ENCODE measurements at places on chromosomes 12 and 14.

DNA sequence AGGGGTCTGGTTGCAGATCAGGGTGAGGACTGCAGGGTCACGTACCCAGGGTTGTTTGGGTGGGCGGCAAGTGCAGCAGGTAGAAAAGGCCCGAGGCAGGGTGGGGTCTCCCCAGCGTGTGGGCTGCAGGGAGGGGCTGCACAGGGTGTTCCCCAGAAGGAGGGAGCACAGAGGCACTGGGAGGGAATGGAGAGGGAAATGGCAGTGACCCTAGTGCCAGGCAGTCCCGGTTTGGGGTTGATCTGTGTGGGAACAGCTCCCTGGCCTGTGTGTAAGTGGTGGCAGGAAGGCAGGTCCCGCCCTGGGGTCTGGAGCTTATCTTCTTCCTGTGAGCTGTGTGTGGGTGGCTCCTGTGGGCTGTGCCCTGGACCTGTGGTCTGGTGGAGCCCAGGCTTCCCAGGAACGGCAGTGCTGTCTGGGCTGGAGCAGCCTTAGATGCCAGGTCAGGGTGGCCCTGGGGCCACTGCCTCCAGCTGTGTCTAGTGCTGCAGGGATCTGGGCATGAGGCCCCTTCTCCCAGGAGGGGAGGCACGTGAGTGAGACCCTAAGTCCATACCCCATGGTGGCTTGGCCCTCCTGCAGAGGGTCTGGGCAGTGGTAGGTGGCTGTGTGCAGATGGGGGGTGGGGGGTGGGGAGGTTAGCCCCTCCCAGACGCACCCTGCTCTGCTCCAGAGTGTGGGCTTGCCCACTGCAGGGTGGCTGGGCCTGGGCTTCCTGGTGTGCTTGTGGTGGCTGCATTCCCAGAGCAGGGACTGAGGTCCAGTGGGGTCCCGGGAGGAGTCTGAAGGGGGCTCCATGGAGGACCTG lies 363.5 kb downstream of the TMEM121 start:
- H3K36me3 ChIP-seq, result no peaks in the 10 kb centered on the region
- no peaks in the 10 kb centered on the region for H3K4me1 ChIP-seq
- H3K27ac ChIP-seq, result no peak overlapping the region
- no peak for DNase-seq
- H3K4me3 ChIP-seq, result no peak overlapping the region
- peaks cover 35% of the 10 kb centered on the region for H3K27me3 ChIP-seq

DNA sequence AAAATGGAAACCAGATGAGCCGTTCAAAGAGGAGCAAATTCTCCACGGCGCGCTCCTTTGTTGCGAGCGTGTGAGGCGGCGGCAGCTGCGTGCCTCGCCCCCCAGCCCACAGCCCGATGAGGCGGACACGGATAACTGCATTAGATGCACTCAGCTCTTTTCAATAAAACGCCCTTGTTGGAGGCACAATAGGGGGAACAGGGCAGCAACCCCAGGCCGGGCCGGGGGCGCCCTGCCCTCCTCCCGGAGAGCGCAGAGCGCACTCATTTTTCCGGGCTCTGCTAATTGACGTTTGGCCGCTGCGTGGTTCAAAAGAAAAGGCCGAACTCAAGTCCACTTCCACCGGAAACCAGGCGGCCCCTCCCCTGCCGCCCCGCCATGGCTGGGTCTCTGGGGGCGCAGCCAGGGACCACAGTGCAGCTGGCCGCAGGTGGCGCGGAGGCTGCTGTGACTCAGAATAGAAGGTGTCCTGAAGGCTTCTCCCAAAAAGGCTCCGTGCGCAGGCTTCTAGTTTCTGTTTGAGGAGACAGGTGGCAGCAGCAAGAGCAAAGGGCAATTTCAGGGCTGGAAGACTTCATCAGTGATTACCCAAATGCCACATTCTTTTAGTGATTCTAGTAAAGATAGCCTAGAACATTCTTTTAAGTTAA lies 29.0 kb upstream of the SMOC1 start:
- DNase-seq, result no peak
- H3K36me3 ChIP-seq, result no peaks in the 10 kb centered on the region
- no peak overlapping the region for H3K4me3 ChIP-seq
- no peaks in the 10 kb centered on the region for H3K4me1 ChIP-seq

GRCh38 chr12:42284876-42285275 lies 41.0 kb downstream of the ZCRB1 start:
- H3K27me3 ChIP-seq, result peaks cover 30% of the 10 kb centered on the region
- H3K4me1 ChIP-seq, result no peaks in the 10 kb centered on the region
- H3K36me3 ChIP-seq, result no peaks in the 10 kb centered on the region
- no peak overlapping the region for H3K27ac ChIP-seq
- no peak overlapping the region for H3K4me3 ChIP-seq
- no peak for DNase-seq

- H3K36me3 ChIP-seq, result no peaks in the 10 kb centered on the region
- H3K4me3 ChIP-seq, result no peak overlapping the region
- DNase-seq, result no peak
- no peaks in the 10 kb centered on the region for H3K27me3 ChIP-seq
- H3K4me1 ChIP-seq, result no peaks in the 10 kb centered on the region
These were observed 123.7 kb downstream of the DAD1 start for GRCh38 chr14:22465201-22465840.

DNA sequence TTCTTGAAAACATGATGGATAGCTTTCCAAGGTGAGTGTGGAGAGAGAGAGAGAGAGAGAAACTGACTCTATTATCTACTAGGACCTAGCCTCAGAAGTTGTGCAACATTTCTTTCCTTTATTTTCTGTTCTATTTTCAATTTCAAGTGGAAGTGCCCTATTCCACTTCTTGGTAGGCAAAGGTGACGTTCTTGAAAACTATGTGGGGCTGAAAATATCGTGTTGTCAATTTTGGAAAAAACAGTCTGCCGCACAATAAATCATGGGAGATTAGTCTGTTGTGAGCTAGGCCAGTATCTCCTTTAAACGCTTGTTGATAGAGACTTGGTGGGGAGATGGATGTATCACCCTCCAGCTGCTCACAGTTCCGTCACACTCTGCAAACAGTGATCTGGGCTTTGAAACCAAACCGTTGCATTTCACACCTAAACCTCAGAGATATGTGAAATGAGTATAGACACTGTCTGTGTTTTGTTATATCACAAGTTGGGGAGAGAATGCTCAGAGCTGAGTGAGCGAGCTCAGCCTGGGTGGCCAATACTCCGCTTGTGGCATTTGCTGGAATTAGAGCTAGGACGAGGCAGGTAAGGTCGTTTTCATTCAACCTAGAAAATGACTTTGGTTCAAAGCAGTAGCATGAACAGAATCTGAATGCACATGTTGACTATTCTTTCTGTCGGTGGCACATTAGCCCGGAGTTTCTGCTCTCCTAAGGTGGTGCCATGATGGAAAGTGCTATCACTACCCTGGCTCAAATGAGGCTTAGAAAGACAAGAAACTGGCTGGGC lies 75.1 kb upstream of the ST8SIA1 start:
- peak overlapping the region; percentile 97 for H3K4me3 ChIP-seq
- H3K27ac ChIP-seq, result peak overlapping the region; percentile 99
- no peaks in the 10 kb centered on the region for H3K27me3 ChIP-seq

GRCh38 chr14:92039063-92039718 lies 668 bp downstream of the TRIP11 start:
- peak overlapping the region; percentile 97 for H3K27ac ChIP-seq
- H3K36me3 ChIP-seq, result peaks cover 15% of the 10 kb centered on the region
- DNase-seq, result peak; percentile 9
- no peaks in the 10 kb centered on the region for H3K27me3 ChIP-seq

GRCh38 chr14:34436118-34436905 lies 25.7 kb downstream of the SPTSSA start:
- peaks cover 4% of the 10 kb centered on the region for H3K36me3 ChIP-seq
- no peak overlapping the region for H3K4me3 ChIP-seq
- H3K27me3 ChIP-seq, result no peaks in the 10 kb centered on the region
- no peak for DNase-seq
- H3K27ac ChIP-seq, result no peak overlapping the region

DNA sequence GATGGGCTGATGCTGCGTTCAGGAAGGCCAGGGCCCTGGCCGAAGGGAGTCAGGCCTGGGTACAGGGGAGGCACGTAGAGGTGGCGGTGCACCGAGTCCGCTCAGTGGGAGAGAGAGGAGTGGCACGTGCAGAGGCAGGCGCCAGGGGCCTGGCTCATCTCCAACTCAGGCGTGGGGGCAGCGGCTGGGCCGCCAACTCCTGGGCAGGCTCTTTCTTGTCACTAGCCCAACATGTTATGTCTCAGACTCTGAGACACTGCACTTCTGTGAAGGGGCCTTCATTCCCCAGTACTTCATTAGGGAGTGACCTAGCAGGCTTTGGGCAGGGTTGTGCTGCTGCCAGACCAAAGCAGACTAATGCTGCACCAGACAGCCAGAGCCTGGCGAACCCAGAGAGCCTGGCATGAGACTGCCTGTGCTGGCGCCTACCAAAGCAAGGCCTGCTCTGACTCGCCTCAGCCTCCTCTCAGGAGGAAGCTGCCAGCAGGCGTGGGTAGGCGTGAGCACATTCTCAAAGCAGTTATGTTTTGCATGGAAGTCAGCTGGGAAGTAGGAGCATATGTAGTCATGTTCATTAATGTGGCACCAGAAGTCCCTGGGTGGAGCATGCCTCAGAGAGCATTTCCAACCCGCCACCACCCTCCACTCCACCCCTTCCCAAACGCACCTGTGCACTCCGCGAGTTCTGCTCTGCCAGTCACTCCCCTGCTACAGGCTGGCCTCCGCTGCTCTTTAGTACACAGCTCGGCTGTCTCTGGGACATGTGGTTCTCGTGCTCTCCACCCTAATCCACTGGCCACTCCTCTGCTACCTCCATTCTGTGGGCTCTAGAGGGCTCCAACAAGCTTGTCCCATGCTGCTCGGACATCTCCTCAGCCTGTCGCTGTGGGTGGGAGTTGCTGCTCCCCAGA lies 9.7 kb downstream of the CKB start:
- no peak for DNase-seq
- H3K36me3 ChIP-seq, result peaks cover 17% of the 10 kb centered on the region
- peaks cover 4% of the 10 kb centered on the region for H3K4me1 ChIP-seq
- no peak overlapping the region for H3K4me3 ChIP-seq

- H3K4me3 ChIP-seq, result no peak overlapping the region
- peaks cover 29% of the 10 kb centered on the region for H3K27me3 ChIP-seq
- H3K4me1 ChIP-seq, result no peaks in the 10 kb centered on the region
- no peaks in the 10 kb centered on the region for H3K36me3 ChIP-seq
- H3K27ac ChIP-seq, result no peak overlapping the region
These were observed 57.0 kb downstream of the BBS10 start for GRCh38 chr12:76290963-76291859.

GRCh38 chr14:104927901-104928300 lies 3.2 kb downstream of the PLD4 start:
- no peak for DNase-seq
- no peaks in the 10 kb centered on the region for H3K4me1 ChIP-seq
- no peaks in the 10 kb centered on the region for H3K36me3 ChIP-seq
- no peak overlapping the region for H3K4me3 ChIP-seq
- peaks cover 36% of the 10 kb centered on the region for H3K27me3 ChIP-seq
- H3K27ac ChIP-seq, result no peak overlapping the region

GRCh38 chr14:92693998-92694795 lies 54.2 kb downstream of the LGMN start:
- no peak for DNase-seq
- no peak overlapping the region for H3K4me3 ChIP-seq
- H3K27ac ChIP-seq, result no peak overlapping the region
- peaks cover 13% of the 10 kb centered on the region for H3K4me1 ChIP-seq

Measured in effector memory CD8-positive, alpha-beta T cell (primary cell).